ENCODE measurements at places on chromosomes 2 and 18.

GRCh38 chr2:58006952-58007284, 39.7 kb upstream of the VRK2 start:
- no peak for DNase-seq

DNA sequence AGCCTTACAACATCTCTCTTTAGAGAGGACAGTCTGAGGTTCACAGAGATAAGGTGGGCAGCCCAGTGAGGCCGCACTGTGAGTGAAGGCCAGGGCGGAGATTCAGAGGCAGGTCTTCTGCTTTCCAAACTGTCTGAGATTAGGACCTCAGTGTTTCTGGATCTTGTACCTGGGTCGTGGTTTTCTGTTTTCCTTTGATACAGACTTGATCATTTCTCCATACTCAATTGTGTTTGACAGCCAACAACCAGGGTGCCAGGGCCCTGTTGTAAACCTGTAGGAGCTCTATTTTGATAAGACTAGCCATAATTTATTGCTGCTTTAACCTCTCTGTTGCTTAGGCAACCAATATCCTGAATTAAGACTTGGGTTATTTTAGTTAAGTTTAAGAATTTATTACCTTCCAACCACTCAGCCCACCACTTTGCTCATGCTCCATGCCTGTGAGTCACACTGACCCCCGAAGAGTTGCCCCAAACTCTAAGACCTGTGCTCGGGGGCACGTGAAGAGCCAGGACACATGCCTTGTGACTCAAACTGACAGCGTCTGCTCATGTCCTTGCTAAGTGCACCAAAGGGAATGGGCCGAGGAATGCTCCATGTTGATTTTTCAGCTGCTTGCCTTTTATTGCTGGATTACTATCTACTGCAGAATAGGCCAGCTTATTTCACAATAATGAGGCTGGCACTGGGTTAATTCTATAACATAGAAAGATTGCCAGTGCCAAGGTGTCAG, 248.6 kb downstream of the BCL2 start:
- DNase-seq = no peak

- DNase-seq = no peak
Observed at GRCh38 chr18:74249181-74249968, 42.4 kb downstream of the CYB5A start.

GRCh38 chr2:77310416-77310815, 211.8 kb downstream of the LRRTM4 start:
- DNase-seq = no peak

- DNase-seq = no peak
Observed at GRCh38 chr18:41938445-41938844, 16.6 kb upstream of the PIK3C3 start.

DNA sequence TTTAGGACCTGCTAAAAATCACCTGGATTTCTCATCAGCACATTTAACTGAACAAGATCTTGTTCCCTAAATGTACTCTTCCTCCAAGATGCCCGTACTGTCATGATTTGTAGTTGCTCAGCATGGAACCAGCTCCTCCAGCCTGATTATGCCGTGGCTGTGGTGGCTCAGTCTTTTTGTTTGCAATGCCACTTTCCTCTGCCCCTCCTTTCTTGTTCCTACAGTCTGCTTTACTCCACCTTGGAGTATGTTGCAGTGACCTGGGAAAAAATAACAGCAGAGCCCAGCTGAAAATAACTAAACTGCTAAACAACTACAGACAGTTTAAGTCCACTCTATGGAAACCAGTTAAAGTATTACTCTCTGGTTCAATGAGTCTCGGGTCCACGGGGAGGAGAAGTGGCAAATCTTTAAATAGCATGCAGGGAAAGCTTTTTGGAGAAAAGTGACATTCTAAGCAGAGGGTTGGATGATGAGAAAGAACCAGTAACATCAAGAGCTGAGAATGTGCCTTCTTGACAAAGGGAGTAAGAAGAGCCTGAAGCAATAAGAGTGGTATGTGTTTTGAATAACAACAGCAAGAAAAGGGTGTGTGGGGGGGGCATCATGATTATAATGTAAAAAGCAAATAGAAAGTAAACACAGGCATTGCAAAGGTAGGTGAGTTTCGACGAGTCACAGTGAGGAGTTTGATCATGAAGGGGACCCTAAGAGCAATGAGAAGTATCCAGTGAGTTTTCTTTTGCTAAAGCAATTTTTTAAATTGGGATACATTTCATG, 225.7 kb downstream of the TMX3 start:
- DNase-seq = no peak

GRCh38 chr2:68436270-68436669, 30.8 kb downstream of the FBXO48 start:
- no peak for DNase-seq

DNA sequence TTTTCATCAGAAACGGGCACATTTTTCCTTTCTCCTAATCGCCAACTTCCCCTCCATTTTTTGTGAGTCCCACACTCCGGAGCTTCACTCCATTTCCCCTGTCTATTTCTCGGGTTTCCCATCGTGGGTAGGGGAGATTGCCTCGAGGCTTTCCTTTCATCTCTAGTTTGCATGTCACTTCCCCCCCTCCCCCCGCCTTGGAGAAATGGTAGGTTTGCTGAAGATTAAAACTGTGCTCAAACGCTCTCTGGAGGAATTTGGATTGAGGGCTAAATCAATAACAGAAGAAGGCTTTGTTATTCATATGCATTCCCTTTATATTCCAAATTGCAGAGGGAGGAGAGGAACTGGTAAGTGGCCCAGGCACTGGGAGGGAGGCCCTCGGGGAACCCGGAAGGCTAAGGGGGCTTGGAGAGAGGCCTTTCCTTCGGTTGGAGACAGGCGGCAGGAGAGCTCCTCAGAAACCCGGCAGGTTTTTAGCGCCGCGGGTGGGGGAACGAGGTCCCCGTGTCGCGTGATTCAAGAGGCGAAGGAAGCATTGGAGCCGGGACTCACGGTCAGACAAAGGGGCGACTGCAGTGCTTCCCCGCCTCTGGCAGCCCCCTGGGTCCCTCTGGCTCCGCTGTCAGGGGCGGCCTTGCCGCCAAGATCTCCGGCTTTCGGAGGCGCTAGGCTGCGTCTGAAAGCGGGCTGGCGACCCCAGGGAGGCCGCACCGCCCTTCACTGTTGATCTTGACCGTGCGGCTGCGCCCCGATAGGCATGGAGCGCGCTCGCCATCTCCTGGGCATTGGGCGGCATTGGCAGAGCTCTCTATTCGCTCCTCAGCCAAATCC, 2.4 kb upstream of the HOXD12 start:
- DNase-seq = peak; percentile 74

DNA sequence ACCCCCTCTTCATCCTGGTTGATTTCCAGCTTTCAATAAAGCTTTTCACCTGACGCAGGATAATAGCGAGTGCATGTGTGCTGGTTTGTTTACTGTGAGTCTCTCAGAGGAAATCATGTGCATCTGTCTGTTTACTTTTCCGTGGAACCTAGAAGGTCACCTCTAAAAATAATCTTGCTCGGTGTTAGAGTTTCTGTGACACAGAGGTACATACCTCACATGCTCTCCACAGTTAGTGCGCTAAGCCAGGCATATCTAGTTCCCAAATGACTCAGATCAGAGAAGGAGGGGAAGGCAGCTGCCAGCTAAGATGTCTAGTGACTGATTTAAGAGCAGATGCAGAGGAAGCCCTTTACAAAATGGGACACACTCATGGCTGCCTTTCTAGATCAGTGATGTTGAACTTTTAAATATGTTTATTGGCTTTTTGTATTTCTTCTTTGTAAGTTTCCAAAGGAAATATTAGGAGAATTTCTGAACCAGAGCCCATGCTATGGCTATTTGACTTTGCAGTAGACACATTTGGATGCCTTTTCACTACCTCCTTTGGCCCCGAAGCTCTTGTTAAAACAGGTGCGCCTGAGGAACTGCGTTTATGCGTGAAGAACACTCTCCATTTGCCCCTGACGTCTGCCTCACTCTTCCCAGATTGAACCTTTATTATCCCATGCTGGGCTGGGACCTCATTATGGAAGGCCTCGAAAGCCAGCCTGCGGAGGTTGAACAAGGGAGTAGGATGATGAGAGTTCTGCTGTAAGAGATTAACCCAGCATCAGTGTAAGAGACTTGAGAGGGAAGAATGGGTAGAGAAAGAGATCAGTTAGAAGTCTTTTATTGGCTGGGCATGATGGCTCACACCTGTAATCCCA, 145.6 kb downstream of the FAM161A start:
- peak; percentile 83 for DNase-seq

- DNase-seq = no peak
Observed at GRCh38 chr2:60992985-60993392, 24.5 kb upstream of the PEX13 start.

- DNase-seq = no peak
Observed at GRCh38 chr18:48228301-48228715, 180.9 kb downstream of the ZBTB7C start.

DNA sequence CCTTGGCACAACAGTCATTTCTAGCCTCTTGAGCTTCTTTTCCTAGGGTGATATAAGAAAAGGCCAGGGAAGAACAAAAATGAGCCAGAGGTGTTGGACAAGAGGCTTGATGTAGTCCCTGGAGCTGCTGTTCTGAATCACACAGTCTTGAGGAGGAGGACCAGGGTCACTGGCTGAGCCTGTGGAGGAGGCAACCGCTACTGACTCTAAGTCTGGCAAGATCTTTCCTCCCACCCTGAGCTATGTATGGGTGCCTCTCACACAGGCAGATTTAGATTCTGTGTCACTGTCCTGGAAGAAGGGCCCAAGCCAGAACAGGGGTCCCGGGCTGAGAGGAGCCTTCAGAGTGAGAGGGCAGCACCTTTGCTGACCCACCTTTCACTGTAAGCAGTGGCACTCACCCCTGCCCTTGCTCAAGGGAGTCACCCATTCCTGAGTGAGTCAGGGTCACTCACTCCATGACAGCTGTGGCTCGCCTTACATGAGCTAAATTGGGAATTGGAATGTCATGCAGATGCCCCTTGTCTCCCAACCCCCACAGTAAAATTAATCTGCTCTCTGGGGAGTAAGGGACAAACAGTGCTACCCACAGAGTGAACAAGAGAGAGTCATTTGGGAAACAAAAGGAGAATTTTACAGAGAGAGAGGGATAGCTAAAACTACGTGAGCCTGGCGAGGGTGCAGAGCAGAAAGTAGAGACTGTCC, at the start of gene TRIM54:
TRIM54 (plus strand) TSS at position 575 of the 705 bp plus-strand sequence. CDS start 303 bp downstream, outside the sequence.
- DNase-seq = no peak

DNA sequence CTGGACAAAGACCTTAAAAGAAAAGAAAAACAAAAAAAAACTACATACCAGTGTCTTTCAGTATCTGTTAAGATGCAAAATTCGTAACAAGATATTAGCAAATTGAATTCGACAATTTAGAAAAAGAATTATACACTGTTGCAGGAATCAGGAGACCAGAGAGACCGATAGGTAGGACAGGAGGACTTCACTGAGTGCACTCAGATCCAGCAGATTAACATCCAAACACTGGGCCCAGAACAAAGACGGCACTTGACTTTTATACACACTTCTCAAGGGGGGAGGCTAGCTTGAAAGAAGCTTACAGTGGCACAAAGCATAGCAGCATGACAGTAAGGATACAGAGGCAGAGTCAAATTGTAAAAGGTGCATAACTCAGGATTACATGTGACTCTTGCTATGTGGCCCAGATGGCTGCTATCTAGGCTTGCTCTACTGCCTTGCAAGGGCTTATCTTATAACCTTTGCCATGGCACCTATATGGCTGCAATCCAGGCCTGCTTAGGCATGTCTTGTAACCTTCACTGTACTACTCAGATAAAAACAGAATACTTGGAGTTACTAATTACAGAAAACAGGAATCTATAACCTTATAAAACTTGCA, 507.3 kb upstream of the LRRTM4 start:
- DNase-seq = no peak

DNA sequence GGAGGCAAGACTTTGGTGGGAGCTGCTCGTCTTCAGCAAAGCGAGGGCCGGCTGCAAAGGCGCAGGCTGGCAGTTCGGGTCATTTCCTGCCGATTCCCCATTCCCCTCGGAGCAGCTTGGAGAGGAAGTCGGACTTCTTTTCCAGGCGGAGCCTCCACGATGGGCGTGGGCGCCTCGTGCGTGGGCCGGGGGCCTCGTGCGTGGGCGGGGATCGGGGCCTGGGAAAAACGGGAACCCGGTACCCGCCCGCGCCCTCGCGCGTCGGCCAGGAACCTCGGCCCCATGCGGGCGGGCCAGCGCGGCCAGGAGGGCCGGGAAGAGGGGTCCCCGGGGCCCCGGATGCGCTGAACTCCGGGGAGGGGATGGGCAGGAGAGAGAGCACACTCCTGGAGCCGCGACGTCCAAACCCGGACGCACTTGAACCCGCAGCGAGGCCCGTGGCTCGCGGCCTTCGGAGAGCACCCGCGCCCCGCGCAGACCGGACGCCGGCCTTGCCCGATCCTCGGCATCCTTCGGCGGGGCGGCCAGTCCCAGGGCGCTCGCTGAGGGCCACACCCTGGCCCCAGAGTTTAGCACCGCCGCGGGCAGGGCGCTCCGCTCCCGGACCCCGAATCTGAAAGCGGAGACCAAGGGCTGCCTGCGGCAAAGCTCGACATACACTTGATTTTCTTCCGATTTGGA, 368.4 kb downstream of the MTX2 start:
- DNase-seq = no peak

DNA sequence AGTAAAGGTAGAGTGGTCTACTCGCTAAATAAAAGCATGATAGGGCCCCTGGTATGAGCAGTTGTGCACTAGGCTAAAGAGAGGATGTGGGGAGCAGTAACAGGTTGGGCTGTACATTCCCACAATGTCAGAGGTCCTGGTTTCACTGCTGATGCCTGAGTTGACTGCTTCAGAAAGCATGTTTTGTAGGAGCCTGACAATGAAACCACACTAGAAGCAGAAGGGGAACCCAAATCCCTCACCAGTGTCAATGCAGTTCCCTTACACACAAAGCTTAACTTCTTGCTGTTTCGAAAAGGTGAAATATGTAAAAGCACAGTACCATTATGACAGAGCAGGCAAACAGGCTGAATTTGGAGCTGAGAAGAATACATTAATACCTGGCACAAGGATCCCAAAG, 291.7 kb upstream of the KYNU start:
- DNase-seq = no peak

- no peak for DNase-seq
Observed at GRCh38 chr2:185825557-185825956, 87.0 kb downstream of the FSIP2 start.

DNA sequence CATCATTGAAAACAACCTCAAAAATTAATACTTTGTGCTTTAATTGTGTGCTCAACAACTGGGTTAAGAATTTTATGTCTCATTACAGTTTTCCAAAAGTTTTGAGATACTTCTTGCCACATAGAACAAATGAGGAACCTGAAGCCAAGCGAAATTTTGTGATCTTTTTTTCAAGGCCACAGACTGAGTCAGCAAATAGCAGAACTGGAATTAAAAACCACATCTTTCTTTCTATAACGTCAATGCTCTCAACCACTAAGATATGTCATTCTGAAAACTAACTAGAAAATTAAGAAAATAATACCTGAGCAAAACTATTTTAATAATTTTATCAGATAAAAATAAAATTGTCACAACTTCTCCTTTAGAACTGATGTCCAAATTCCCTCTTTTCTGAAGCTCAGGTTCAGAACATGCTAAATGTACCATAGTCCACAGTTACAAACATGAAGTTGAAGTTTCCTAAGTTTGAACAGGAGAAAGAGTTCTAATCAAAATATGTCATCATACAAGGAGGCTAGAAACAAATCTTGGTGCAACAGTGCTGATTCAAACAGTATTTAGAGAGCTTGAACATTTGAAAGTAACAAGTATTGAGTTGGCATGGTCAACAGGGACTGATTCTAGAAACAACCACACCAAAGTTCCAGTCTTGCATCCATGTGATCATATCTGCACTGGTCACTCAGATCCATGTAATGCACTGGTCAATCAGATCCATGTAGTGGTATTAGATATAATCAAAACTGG, 27.6 kb upstream of the CALCRL start:
- no peak for DNase-seq

GRCh38 chr2:61291851-61292575, 130.0 kb downstream of the C2orf74 start:
- DNase-seq = no peak
